ENCODE measurements at places on chromosomes 5 and 9.

GRCh38 chr5:115126303-115126702 lies 43.4 kb downstream of the TRIM36 start:
- DNase-seq: no peak

- DNase-seq: peak; percentile 85
Observed at GRCh38 chr5:64612344-64612961, 77.8 kb upstream of the SHISAL2B start.

DNA sequence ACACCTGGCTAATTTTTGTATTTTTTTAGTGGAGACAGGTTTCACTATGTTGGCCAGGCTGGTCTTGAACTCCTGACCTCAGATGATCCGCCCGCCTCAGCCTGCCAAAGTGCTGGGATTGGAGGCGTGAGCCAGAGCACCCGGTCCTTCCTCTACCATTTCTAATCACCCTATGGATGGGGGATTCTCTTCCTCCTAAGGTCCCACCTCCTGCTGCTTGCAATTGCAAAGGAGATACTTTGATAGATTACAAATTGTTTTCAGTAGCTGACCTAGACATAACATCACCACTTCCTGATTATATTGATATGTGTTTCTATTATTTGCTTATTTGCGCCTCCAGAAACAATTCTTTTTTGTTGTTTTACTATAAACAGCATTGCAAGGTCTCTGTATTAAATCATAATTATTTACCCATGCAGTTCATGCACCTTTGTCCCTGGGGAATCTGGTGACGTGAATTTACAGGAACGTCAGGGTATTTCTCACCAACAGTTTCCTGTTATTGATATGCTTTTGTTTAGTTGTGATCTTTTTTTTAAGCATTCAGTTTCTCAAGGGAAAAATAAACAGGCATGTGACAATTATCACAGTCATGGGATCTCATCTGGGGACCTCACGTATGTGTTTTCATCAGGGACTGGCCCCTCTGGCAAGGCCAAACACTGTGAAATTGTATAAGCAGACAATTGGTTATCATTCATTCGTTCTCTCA lies 43.2 kb downstream of the ESM1 start:
- DNase-seq: peak; percentile 38

GRCh38 chr5:113150821-113151220 lies 174.2 kb downstream of the DCP2 start:
- DNase-seq: no peak

DNA sequence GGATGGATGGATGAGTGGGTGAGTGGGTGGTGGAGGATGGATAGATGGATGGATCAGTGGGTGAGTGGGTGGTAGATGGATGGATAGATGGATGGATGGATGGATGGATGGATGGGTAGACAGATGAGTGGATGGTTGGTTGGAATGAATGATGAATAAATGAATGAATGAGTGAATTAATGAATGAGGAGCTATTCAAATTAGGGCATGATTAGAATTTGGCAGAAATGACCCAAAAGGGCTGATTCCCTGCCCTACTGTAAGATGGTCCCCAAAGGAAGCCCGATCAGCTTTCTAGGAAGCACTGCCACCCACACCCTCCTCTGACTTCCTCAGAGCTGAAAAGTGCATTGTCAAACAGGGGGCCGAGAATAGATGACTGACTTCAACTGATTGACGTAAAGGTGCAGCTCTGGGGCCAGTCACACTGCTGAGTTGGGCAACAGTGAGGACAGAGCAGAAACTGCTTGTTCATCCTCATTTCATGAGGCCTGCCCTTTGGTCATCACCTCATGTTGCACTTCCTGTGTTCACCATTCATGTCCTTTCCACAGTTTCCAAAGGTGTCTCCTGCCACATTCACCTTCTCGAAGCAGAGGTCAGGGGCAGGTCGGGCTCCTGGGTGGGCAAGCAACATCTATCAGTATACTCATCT lies 34.3 kb downstream of the NIPAL4 start:
- no peak for DNase-seq

- no peak for DNase-seq
Observed at GRCh38 chr5:313265-313664, 8.2 kb upstream of the AHRR start.

DNA sequence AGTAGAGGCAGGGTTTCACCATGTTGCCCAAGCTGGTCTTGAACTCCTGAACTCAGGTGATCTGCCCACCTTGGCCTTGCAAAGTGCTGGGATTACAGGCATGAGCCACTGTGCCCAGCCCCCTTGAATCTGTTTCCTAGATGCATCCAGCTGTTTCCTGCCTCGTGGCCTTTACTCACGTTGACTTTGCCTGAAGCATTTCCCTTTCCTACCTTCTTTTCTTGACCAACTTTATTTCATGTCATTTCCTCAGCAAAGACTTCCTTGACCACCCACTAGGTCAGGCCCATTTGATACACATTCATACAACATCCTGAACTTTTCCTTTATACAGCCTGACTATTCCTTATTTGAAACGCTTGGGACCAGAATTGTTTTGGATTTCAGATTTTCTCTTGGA lies 51.0 kb downstream of the DOCK2 start:
- no peak for DNase-seq

- DNase-seq: peak; percentile 94
Observed at GRCh38 chr9:104802110-104802509, 38.2 kb downstream of the NIPSNAP3B start.

DNA sequence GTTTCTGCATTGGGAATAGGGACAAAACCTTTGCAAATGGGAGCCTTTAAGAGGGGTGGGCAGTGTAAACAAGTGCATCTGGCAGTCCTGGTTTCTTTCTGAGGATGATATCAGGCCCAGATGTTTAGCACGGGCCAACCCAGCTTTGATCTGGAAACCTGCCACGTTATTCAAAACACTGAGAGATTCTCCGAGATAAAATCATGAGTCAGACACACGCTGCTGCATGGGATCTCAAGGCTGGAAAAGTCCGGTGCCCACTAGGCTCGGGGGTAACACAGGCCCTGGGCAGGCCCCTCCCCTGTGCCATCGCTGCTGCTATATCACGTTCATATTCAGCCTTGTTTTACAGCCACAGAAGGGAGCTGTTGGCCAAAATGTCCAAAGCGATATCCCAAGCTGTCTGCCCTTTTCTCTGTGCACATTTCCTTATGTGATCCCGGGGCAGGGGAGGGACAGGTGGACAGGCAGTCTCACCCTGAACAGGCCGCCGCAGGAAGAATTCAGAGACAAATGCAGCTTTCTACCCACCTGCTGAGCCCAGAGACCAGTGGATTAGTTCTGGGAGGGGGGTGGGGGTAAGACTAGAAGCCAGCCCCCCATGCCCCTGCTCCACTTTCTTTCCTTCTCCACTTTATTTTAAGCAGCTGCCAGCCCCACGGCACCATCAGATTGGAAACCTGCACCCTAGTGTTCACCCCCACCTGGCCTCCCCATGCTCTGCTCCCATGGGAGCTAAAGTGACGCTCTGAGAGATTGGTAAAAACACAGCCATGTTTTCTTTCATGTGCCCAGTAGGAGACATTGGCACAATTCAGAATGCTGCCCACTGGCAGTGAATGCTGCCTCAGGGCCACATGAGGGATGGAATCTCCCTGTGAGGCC lies 63.1 kb downstream of the TMOD1 start:
- DNase-seq: peak; percentile 57

DNA sequence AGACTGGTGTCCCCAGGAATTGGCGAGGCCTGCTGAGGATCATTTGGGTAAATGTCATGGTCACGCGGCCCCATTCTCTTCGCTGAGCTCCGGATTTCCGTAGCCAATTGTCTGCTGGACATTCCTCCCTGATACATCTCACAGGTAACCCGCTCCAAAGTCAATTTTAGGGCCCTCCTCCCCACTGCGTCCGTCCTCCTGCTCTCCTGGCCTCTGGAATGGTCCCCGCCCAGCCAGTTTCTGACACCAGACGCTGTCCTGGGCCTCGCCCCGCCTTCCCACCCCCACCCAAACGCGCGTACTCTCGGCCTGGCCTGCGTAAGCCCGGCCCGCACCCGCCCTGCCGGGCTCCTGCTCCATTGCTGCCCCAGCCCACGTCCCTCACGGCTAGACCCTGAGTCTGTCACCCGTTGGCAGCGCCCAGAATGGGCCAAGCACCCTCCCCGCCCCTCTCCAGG lies 202.0 kb downstream of the AUH start:
- DNase-seq: no peak

DNA sequence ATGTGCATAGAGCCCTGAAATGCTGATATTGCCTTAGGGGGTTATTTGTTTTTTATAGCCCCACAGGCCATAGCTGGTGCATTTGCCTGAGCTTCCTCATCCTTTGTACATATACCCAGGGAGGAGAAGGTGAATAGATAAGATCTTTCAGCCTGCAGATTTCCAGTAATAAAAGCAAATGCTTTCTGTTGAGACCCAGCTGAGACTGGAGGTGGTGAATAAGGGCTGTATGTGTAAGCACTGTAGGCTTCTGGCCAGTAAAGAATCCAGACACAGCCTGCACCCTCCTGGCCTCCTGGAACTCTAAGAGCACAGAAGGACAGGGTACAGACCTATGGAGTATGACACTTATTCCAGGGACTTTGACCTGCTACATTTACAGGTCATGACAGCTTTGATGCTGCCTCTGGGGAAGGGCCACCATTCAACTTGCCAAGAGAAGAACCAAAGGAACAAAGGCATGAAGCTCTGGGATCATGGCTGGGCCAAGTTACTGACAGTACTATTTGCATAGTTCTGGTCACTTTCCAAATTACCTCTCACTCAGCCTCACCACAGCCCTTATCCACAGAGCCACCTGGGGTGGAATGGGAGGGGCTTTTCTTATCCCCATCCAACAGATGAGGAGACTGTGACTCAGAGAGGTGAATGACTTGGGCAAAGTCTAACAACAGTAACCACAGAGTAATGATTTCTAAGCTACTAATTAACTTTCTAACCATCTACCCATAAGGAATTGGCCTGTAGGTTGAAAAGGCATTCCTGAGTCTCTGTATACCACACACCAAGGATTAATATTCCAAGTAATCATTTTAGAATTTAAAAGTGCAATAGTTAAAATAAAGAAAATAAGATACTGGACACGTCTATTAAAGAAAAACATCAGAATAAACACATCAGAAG lies 604.5 kb upstream of the KLF4 start:
- DNase-seq: peak; percentile 8

DNA sequence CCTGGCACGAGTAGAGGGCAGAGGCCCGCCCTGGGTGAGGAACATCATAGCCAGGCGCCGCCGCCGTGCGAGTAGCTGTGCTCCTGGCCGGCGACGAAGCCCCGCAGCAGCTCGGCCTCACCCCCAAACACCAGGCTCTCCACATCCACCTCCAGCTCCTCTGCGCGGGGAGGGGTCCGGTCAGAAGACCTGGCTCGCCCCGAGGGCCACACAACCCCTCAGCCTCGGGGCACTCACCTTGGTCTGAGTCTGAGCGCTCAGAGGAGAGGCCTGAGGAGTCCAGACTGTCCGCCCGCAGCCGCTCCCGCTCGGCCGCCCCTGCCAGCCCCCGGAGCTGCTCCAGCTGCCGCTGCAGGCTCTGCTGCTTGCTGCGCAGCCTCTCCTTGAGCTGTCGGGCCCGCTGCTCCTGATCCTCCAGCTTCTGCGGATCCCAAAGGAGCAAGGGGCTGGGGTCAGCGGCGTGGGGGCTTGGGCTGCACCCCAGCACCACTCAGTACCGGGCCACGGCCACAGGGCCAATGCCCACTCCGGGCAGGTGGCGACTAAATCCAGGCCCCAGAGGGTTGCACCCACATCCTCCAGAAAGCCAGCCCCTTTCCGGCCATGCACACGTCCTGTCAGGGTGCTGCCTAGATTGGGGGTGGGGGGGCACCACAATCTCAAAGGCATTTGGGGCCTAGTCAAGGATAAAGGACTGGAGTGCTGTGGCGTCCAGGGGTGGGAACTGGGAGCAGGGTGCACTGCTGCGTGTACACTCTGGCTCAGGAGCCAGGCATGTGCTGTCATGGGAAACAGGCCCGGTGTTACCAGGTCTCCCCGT lies 3.9 kb downstream of the MXD3 start:
- DNase-seq: no peak
